ENCODE measurements at places on chromosomes 6 and 20.

DNA sequence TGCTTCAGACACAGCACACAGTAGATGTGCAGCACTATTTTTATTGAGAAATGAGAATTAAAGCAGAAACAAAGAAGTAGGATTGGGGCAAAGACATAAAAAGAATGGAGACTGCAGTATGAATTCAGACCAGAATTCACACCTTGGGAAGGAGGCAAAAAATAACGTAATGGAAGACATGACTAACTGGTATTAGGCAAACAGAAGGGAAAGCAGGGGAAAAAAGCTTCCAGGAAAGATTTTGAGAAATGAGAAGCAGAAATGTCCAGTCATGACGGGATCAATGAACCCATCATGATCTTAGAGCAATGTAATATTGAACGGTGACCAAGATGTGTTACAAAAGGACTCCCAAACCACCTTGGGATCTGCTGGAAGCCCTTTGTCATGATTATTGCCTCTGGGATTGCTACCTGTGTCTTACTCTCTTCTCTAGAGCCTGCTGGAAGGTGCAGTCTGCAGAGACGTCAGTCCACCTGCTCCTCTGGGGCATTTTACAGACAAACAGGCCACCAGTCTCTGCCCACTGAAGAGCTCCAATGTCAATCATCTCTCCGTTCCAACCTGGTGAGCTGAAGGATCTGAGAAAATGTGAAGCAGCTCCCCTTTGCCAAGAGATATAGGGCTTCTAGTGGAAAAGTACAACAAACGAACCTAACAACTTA is 8.7 kb downstream of the NUDT3 start:
- no peak for DNase-seq

DNA sequence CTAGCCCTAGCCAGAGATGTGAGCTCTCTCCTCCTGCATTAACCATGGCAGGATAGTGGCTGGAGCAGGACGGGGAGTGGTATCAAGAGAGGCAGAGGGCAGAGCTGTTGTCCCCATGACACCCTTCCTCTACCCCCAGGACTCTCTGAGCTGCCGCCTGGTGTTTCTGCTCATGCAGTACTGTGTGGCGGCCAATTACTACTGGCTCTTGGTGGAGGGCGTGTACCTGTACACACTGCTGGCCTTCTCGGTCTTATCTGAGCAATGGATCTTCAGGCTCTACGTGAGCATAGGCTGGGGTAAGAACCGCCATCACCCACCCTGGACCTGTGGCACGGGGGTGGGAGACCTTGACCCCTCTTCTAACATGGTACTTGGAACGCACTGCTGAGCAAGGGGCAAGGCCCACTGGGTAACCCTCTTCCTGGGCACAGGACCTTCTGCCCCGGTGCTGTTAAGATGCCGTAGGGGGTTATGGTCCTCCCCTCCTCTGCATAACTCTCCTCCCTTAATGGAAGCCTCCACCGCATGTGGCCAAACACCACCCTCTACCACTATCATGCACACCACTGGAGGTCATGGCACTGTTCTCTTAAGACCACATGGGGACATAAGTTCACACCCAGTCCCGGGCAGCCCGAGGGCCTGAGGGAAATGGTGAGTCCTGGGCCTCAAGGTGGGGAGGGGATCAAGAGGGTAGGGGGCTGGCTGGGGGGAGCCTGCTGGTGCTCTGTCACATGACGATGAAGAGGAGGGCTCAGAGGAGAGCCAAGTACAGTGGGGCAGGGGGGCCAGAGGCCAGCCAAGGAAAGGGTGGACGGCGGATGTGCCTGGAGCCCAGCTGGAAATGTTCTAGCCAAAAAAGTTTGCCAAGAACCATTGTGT is 25.1 kb downstream of the GLP1R start:
- no peak for DNase-seq

DNA sequence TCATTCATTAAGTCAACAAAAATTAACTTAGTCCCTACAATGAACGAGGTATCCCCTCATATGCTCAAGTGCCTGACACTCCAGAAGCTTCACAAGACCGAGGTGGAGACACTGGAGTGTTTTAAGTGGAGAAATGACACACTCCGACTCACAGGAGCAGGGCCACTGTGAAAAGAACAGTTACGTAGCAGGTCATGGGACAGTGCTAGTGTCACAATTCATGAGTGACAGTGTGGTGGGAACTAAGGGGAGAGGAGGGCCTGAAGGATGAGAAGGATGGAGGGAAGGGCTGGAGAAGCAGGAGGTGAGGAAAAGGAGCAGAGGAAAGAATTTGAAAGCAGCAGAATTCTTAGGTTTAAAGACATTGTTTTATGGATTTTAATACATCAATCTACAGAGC is 1.3 kb upstream of the HLA-A start:
- no peak for DNase-seq

GRCh38 chr20:8061861-8062518 is 42.4 kb upstream of the TMX4 start:
- DNase-seq = no peak

GRCh38 chr6:110415086-110415916 is at the start of gene DDO:
TSS of gene DDO (minus strand) at chr6:110415575. CDS start at chr6:110413462, 2,113 bp downstream.
- peak; percentile 20 for DNase-seq

DNA sequence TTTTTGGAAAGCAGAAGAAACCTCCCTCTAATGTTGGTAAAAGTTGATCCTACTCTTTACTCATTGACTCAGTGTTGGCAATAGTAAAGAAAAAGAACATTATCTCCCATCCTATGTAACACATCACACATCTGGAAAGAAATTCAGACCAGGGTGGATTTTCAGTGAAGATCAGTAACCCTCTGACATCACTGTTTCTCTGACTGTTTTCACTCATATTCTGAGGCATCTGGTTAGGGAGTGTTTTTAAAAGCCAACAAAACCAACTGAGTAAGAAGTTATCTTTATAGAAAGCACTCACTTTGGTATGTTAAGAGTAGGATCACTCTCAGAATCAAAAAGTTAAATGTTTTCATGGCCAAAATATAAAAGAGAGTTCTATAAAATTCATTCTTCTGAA is 143.6 kb downstream of the DST start:
- no peak for DNase-seq

All from AG10803 (cell line).